Testis (tissue), 5 donors: ENCODE measurements at places on chromosomes 16 and 17. TPM values are rescaled to one million over a fixed set of nuclear protein-coding genes. Genes with fewer than 3 reads are reported as not detected.
A peak's percentile ranks its signal among the peaks of the same experiment; 100 is the strongest.

Gene SLC38A8
- 0.33 TPM for polyA plus RNA-seq

Gene CDIPT
- polyA plus RNA-seq = 68.7 TPM

Gene GCGR
- 0.88 TPM for polyA plus RNA-seq

Gene OSGIN1
- 18.5 TPM for polyA plus RNA-seq

Gene CHAD
- 2.9 TPM for polyA plus RNA-seq

Gene RCVRN
- polyA plus RNA-seq = 0.32 TPM

Gene ADAD2
- 174 TPM for polyA plus RNA-seq

Gene SEPTIN1
- 3.9 TPM for polyA plus RNA-seq

Gene KRTAP16-1
- polyA plus RNA-seq = not detected

- no peak for DNase-seq
These were observed 9.4 kb downstream of the KRT33A start for GRCh38 chr17:41340934-41341861.

GRCh38 chr17:60947100-60947499 is 269.4 kb downstream of the BCAS3 start:
- no peak for DNase-seq

- DNase-seq = no peak
These were observed 4.2 kb downstream of the C16orf90 start for GRCh38 chr16:3490911-3491629.

DNA sequence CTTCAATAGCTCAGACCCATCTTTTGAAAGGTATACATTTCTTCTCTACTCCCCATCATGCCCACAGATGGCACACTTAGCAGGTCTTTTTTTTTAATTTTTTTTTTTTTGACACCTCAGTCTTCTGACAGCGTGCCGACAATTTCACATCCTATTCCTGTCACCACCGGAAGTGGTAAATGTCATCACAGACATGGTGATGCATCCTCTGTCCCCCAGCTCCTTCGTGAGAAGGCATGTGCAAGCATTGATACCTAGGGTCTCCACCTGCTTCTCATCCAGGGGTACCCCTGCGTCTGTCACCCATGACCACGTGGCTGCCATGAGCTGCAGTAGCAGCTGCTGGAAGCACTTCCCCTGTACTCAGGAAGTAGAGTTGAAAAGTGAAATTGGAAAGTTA is 35.6 kb downstream of the ELAC2 start:
- DNase-seq = no peak

DNA sequence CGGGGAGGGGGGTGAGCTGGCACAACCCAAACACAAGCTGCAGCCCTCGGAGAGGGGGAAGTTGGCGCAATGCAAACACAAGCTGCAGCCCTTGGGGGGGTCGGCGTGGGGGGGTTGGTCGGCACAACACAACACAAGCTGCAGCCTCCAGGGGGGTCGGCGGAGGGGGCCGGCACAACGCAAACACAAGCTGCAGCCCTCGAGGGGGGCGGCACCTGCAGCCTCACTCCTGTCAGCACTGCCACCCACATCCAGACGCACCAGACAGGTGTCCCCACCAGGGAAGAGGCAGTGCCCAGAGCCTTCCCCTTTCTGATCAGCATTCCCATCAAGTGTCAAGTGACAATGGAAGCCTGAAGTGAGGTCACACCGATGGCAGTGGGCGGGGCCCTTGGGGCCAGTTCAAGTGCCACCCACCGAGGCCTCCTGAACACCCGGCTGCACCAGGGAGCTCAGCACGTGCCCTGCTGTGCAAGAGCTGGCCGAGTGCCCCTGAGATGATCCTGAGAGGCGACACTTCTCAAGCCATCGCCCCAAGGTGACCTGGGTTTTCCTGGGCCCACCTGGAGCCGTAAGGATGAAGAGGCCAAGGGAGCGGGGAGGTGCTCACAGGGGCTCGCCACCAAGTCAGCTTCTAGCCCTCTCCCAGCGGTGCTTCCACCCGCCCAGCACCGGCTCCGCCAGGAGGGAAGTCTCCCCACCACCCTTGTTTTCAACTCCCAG is 59.3 kb downstream of the KLHDC4 start:
- DNase-seq = no peak

GRCh38 chr17:44901411-44901921 is 2.2 kb upstream of the EFTUD2 start:
- DNase-seq = no peak

- peak; percentile 55 for DNase-seq
These were observed 1.1 kb downstream of the SOCS3 start for GRCh38 chr17:78358538-78359320.

DNA sequence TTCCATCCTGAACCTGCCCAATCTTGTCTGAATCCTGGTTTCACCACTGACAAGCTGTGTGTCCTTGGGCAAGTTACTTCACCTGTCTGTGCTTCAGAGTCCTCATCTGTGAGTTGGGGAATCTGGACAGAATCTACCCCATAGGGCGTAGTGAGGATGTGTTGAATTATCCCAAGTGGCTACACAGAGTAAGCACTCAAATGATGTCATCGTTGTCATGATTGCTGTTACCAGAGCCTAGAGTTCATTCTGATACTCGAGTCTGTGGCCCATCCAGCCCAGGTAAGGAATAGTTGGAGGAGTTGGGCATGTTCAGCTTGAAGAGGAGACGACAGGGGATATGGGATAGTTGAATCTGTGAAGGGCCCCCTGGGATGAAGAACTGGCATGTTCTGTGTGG is 45.9 kb downstream of the MAPT start:
- DNase-seq = no peak

- DNase-seq = no peak
These were observed 10.7 kb upstream of the MEAK7 start for GRCh38 chr16:84514874-84515835.

DNA sequence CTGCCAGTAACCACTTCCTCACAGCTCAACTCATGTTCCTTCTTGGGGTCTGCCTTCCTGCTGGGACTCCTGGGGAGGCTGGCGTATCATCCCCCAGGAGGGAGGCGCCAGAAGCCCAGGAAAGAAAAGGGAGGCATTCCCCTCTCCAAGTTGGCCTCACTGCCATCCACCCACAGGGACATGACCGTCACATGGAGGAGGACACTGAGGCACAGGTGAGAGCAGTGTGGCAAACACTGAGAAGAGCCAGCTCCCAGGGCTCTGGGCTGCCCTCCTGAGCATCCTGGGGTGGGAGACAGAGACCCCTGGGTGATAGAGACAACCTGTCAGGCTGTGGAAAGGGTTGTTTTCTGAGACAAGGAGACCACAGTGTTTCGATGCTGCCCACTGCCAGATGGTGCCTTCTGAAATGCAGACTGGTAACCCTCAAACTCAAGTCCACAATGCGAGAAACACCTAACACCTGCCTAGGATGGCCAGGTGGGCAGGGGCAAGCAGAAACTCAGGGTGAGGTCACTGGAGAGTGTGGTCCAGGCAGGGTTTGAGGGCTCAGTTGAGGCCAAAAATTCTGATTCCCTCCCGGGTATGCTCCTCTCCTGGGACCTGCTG is 1722.1 kb downstream of the TP53TG3F start:
- DNase-seq = no peak

- DNase-seq = no peak
These were observed 5.6 kb upstream of the SLC6A4 start for GRCh38 chr17:30241051-30241450.

GRCh38 chr16:84924331-84925091 is 86.8 kb downstream of the ZDHHC7 start:
- DNase-seq = peak; percentile 83

GRCh38 chr16:50735629-50736122 is 6.2 kb upstream of the CYLD start:
- no peak for DNase-seq
